Sigmoid colon (tissue), 7 donors: ENCODE measurements at places on chromosomes 12 and 14. TPM values are rescaled to one million over a fixed set of nuclear protein-coding genes. Genes with fewer than 3 reads are reported as not detected.
A peak's percentile ranks its signal among the peaks of the same experiment; 100 is the strongest.

DNA sequence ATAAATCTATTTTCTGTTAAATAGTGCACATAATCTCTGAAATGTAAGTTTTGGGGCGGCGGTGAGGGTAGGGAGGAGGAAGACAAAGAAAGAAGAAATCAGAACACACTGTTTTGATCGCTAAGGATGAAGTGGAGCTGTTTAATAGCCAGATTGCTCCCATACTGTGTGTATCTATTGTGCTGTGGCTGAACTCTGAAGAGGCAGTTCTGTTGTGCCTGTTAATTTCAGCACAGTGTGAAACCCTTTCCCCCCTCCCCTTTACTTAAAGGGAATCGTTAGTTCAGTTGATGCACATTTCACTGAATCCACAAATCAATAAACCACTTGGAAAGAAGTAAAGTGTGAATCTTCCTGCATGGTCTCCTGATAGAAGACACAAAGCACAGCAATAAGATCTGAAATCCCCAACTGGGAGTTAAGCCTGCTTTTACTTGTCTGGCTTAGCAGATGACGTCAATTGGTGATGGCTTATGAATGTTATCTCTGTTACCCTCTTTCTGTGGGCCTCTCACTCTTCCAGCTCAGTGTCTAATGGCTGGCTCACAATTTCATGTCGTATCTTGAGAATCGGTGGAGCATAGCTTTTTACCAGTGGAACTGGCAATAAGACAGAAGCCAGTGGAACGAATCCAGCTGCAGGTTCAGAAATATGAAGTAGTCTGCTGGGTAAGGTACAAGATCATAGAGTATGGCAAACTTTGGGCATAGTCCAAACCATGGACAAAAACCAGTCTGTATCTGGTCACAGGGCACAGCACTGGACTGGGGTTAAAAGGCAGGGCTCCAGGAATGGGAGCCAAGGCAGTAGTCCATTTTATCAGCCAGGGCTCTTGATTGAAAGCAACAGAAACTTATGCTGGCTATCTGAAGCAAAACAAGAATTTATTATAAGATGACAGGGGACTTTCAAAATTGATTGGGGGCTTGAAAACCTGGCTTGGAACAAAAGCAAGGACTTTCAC, 413.5 kb upstream of the SEL1L start:
- H3K27ac ChIP-seq = no peak overlapping the region
- H3K27me3 ChIP-seq = no peaks in the 10 kb centered on the region
- DNase-seq = no peak
- H3K4me1 ChIP-seq = no peaks in the 10 kb centered on the region

- H3K4me1 ChIP-seq = no peaks in the 10 kb centered on the region
- H3K4me3 ChIP-seq = no peak overlapping the region
- H3K27me3 ChIP-seq = peaks cover 10% of the 10 kb centered on the region
- no peak for DNase-seq
- no peaks in the 10 kb centered on the region for H3K36me3 ChIP-seq
These were observed 422.9 kb downstream of the SNAPC1 start for GRCh38 chr14:62185078-62185477.

- peak; percentile 24 for DNase-seq
- no peak overlapping the region for H3K27ac ChIP-seq
- no peak overlapping the region for H3K4me3 ChIP-seq
- H3K4me1 ChIP-seq = no peaks in the 10 kb centered on the region
- peaks cover 28% of the 10 kb centered on the region for H3K27me3 ChIP-seq
These were observed 2.9 kb downstream of the BEGAIN start for GRCh38 chr14:100584056-100585031.

- no peak for DNase-seq
- no peaks in the 10 kb centered on the region for H3K4me1 ChIP-seq
- H3K36me3 ChIP-seq = no peaks in the 10 kb centered on the region
- H3K4me3 ChIP-seq = no peak overlapping the region
- H3K27me3 ChIP-seq = no peaks in the 10 kb centered on the region
These were observed 17.4 kb upstream of the SGPP1 start for GRCh38 chr14:63745272-63745671.

DNA sequence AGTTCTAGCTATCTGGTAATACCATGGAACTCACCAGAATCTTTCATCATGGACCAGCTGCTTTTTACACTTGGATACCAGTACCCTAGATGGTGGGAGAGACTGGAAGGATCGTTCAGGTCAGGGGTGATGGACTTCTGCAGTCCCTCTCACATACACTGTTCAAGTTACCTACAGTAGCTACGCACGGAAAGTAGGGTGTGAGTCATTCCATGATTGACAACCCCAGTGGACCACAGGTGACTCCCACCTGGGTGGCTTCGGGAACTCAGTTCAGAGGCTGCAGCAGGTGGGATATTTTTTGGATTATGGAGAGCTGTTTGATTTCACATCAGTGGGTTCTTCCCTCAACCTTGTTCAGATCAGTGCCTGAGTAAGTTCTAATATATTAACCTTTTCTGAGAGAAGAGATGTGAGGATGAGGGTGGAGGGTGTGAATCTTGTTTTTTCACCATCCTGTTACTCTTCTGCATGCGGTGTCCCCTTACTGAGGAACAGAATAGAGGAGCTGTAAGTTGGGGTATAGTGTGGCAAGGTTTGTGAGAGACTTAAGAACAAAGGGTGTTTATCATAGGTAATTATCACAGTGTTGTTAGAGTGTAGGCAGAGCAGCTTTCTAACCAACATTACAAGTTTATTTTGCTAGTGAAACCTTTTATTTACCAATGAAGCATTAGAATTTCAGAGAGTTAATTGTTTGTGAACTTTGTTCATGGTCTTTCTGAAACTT, 39.6 kb downstream of the PRKCH start:
- H3K27ac ChIP-seq = no peak overlapping the region
- H3K36me3 ChIP-seq = no peaks in the 10 kb centered on the region
- no peaks in the 10 kb centered on the region for H3K4me1 ChIP-seq
- H3K27me3 ChIP-seq = no peaks in the 10 kb centered on the region
- DNase-seq = no peak
- H3K4me3 ChIP-seq = no peak overlapping the region

Gene RD3L
- not detected for polyA plus RNA-seq

Gene CLBA1
- polyA plus RNA-seq = 2.8 TPM
